ENCODE measurements at places on chromosomes 12 and 14.

DNA sequence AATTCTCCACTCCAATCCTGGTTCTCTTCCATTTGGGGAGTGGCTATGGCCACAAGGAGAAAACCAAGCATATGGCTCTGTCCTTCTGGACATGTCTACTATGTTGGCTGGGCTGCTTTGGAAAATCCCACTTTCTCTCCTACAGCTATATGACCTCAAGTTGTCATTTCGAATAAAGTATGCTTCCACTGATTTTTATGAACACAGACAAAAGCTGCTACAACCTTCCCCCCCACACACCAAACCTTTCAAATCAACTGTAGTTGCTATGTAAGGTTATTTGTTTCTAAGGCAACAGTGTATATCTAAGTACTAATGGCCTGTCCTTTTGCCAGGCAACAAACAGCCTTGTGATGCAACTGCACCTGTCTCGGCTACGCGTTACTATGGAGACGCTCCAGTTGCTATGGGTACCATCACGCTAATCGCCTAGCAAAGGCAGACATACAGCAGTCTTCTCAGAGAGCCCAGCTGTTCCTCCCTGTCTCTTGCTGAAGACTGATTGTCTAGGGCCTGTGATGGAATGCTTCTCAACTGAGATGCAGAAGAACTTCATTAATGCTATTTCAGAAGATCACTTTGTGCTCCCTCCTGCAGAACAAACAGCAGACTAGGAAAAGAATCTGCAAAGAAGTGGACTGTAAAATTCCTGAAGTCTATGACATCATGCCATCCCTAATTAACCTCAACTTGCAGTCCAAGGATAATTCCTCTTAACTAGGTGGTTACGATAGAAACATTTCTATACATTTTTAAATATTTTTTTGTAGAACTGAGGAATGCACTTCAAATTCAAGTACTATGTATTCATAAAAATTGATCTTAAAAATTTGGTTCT is 67.6 kb downstream of the FOXN3 start:
- DNase-seq = no peak

DNA sequence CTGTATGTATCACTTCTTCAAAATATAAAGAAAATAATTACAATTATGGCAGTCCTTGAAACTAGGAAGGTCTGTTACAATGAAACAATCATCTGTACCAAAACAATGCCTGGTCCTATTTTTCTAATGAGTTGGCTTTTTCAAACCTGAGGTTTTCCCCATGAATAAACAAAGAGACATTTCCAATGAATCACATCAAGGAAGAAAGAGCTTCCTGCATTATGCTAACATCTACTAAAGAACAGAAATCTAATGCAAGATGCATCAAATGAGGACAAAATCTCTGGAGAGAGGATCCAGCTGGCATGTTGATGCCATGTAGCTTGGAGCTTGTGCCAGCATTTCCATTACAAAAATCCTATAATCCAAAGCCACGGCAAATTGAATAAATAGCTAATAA is 29.3 kb downstream of the NIN start:
- DNase-seq = peak; percentile 60

DNA sequence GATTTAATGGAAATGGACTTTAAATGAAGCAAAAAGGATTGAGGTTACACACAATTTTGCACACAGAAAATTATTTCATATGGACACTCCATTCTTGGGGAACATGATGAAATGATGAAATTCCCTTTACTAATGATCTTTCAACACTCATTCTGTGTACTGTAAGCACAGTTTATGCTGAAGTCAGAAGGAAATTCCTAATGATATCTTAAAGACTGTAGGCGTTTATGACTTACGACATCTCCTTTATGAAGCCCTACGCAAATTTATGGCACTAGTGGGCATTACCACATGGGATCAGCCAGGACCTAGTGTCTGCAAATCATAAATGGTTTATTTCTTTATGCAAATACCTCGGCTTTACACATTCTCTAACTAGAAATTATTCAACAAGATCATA is 97.9 kb upstream of the SOX5 start:
- no peak for DNase-seq

GRCh38 chr14:59362513-59362912 is 102.7 kb downstream of the GPR135 start:
- no peak for DNase-seq

DNA sequence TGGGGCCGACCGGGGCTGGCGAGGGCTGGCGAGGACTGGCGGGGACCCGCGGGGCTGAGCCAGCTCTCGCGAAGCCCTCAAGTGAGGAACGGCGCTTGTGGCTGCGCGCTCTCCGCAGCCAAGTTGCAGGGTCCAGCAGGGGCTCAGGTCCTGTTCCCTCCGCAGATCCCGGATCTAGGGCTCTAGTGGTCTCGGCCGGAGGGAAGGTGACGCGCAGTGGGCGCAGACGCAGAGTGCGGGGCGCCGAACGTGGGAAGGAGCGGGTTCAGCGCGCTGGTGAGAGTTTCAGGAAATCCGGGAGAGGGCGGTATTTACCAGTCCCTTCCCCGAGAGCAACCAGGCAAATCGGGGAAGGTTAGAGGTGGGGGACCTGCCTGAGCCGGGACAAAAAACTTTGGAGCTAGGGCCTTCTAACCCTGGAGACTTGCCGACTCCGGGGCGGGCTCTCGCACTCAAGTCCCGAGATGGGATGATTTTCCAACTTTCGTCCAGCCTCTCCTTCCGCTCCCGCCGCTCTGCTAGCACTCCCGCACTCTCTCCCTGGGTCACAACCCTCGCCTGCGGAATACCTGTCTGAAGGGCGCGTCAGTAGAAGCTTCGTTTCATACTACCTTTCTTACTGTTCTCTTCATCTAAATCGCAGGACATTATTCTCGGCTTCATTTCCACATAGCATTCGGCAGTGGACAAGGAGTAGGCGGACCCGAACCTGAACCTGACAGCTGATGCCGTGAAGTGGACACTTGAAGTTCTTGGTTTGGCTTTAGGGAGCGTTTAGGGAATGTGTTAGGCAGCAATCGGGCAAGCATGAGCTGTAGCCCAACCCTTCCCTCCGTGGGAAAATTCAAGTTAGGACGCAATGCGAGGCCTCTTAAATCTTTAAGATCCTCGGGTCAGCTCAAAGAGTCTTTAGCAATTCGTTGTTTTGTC is 13.6 kb upstream of the PAX9 start:
- no peak for DNase-seq

GRCh38 chr14:35196571-35196970 is 74.2 kb downstream of the PRORP start:
- no peak for DNase-seq

- no peak for DNase-seq
Observed at GRCh38 chr14:37865719-37866549, 270.5 kb downstream of the TTC6 start.

DNA sequence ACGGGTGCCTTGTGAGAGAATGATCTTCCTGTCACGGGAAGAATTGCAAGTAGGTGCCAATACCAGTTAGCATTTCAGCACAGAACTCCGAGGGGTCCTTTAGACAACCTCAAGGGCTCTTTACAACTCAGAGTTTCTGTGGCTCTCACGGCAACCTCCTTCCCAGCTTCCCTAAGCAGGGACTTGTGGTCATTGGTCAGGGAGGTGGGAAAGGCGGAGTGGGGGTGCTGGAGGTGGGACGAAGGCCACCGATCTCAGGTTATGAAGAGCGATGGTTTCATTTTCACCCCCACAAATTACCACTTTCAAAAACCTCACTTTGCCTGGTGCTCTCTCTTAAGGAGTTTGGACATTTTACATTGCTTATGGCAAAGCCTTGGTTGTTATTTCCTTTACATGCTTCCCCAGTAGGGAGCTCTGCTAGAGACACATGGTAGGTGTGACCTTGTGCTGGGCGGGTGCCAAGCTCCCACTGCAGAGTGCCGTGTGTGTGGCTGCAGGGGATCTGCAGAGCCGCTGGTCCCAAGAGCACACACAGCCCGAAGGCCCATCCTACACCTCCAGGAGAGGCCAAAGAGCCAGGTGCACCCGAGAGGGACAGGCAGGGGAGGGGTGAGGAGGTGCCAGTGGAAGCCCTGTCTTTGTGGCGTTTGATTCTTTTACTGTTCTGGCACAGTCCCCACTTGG is 21.4 kb downstream of the BCL2L14 start:
- DNase-seq = no peak

- DNase-seq = no peak
Observed at GRCh38 chr12:93743999-93744689, 67.0 kb downstream of the CRADD start.

- DNase-seq = peak; percentile 44
Observed at GRCh38 chr12:59834659-59835474, 239.0 kb downstream of the SLC16A7 start.

GRCh38 chr14:101972126-101972866 is 7.9 kb downstream of the DYNC1H1 start:
- DNase-seq = peak; percentile 99

- no peak for DNase-seq
Observed at GRCh38 chr12:130131025-130131424, 31.2 kb upstream of the FZD10 start.

GRCh38 chr12:54579696-54580333 is 8.6 kb downstream of the PPP1R1A start:
- peak; percentile 64 for DNase-seq

DNA sequence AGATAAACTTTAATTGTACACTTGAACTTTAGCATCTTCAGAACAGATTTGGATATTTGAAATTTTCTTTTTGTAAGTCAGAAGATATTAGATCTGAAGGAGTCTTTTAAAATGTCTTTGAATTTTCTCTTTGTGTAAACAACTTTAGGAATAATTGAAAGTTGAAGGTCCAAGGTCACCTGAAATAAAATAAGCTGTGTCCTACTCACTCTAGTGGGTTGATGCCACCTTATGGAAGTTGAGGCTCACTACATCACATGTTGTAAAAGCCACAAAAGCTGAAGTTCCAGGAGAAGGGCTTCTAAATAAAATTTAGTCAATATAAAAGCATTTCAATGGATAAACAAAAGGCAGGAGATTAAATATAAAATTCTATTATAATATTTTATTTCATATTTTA is 122.0 kb upstream of the ATXN7L3B start:
- peak; percentile 10 for DNase-seq

GRCh38 chr12:32217354-32218310 is 111.0 kb downstream of the BICD1 start:
- peak; percentile 86 for DNase-seq

DNA sequence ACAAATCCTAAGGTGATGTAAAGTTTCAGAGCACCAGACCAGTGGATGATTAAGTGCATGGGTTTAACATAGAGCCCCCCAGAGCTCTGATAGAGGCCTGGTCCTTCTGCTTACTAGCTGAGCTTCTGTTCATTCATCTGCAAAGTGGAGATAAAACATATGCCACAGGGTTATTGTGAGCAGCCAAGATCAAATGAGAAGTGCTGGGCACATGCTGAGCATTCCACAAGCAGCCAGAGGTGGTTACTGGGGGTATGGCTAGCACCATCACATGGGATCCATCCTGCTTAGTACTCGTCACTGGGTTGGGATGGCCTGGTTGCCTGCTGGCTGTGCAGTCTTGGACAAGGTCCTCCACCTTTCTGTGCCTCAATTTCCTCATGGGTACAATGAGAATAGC is 18.0 kb upstream of the SMUG1 start:
- DNase-seq = no peak

DNA sequence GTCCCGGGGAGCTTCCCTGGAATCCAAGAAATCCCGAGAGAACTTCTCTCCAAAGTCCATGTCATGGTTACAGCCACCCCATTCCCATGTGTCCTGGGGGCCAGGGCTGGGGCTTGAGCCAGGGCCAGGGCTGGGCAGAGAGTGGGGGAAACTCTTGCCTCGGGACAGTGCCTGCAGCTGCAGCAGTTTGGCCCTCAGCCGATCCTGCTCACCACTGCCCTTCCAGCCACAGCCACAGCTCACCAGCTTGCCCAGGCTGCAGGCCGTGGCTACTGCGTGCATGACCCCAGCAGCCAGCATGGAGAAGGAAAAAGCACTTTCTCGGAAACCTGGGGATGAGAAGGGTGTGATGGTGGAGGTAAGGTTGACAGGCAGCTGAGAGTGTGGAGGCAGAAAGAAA is 3.5 kb downstream of the WNT10B start:
- DNase-seq = no peak

DNA sequence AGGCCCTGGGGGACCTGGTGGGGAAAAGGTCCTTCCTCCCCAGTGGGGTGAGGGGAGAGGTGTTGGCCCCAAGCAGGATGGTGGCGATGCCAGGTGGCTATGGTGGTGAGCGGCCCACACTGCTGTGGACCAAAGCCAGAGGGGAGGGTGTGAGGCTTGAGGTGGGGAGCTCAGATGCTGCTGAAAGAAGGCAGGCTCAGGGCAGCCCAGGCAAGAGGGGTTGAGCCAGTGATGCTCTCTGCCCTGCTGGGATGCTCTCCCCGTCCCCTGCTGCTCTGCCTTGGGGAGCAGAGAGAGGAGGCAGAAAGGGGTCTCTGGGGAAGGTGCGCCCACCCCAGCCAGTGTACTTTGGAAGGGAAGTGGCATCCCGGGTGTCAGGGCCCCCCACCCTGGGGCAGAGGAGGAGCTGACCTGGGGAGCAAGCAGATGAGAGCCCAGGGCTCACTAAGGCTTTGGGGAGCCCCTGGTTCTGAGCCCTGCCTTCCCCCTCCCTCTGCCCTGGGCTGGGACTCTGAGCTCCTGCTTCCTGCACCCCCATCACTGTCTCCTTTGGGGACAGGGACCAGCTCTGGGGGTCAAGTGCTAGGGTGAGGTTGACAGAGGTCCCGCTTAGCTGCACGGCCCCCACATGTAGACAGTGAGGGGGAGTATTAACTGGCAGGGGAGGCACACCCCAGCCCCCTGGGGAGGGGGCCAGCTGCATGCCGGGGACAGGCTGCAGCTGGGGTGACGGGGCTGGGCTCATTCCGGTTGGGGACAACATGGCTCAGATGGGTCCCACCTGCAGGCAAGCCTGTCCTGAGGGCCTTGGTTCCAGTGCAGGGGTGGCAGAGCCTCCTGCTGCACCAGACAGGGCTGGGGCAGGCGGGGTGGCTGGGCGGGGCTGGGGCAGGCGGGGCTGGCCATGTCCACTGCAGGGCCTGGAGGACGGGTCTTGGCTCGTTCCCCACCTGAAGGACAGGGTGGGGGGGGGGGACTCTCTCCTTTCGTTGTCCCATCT is 124.4 kb downstream of the KIF26A start:
- no peak for DNase-seq

DNA sequence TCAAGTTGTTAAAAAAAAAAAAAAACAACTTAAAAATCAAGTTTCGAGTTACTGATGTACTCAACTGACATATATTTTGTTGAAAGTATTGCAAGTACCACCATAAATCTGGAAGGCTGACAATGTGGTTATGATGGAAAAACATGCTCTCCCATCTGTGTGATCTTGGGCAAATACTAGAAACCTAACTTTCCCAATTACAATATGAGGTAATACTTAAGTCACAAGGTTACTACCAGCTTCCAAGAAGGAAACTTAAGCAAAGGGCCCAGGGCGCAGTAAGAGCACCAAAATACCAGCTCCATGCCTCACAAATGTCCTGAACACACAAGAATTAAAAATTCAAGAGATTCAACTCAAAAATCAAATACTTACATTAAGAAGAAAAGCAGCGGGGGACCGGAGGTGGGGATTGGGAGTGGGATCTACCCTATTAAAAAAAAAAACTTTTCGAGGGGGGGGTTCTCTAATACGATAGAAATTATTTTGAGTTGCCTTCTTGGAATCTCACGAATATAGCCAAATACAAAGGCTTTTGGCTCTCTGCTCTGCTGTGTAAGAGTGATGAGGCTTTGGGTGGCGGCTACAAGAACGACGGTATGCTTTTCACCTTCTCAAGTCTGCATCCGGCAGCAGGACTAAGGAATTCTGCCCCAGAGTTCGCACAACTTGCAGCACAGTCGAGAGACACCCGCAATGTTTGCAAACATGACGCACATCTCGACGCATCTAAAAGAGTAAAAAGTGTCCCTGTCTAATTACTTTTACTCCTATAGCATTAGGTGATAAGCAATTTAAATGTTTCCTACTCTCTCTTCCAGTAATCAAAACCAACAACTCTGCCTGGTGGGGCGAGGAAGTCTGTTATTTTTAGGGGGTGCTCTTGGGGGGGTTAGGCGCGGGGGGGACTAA is 1.1 kb downstream of the SAV1 start:
- peak; percentile 37 for DNase-seq
